ENCODE measurements at places on chromosomes 6 and 20. TPM values are rescaled to one million over a fixed set of nuclear protein-coding genes. Genes with fewer than 3 reads are reported as not detected.

GRCh38 chr20:10922506-10922905, 248.7 kb upstream of the JAG1 start:
- H3K36me3 ChIP-seq = no peaks in the 10 kb centered on the region
- no peak overlapping the region for H3K27ac ChIP-seq
- DNase-seq = no peak
- no peaks in the 10 kb centered on the region for H3K4me1 ChIP-seq
- no peaks in the 10 kb centered on the region for H3K27me3 ChIP-seq
- H3K4me3 ChIP-seq = no peak overlapping the region

DNA sequence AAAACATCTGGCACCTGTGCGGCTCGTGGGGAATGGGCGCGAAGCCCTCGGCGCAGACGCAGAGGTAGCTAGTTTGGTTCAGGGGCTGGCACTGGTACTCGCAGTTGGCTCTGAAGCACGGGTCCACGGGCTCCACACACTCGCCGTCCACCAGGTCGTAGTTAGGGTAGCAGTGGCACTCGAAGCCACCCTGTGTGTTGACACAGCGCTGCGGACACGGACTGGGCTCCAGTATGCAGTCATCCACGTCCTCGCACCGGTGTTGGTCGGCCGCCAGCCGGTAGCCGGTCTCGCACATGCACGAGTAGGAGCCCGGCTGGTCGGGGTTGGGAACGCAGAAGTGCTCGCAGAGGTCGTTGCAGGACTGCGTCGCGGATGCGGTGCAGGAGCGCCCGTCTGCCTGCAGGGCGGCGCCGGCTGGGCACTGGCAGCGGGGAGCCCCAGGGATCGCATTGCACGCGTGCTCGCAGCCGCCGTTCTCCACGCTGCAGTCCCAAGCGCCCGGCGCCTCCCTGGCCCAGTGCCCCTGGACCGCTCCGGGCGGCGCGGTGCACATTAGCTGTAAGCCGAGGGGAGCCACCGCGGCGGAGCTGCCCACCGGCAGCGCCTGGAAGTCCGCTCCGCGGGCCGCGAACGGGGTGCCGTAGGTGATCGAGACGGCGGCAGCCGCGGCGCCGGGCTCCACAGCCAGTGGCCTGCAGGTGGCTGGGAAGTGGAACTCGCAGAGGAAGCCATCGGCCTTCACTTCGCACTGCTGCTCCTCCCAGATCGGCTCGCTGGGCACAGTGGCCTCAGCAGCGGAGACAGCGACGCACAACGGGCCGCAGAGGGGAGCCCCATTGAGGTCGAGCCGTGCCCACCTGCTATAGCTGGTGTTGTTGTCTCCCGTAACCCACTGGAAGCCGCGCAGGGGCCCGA, 930 bp downstream of the THBD start:
- peaks cover 4% of the 10 kb centered on the region for H3K4me1 ChIP-seq
- no peak overlapping the region for H3K4me3 ChIP-seq
- peak overlapping the region; percentile 33 for H3K27ac ChIP-seq
- H3K36me3 ChIP-seq = no peaks in the 10 kb centered on the region

DNA sequence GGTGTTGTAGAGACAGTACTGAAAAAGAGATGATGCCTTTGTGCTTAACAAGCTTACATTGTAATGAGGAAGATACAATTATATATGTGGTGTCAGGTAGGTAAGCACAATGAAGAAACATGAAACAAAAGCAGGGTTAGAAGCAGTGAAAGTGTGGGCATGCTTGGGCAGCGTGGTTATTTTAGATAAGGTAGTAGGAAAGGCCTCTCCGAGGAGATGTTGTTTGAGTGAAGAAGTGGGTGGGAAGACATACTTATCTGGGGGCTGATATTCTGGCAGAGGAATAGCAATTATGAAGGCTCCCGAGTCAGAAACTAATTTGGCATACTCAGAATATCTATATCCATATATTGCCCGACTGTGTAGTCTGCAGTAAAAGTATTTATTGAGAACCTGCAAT, 4.7 kb downstream of the CDKAL1 start:
- no peak overlapping the region for H3K27ac ChIP-seq
- H3K4me1 ChIP-seq = peaks cover 6% of the 10 kb centered on the region
- H3K27me3 ChIP-seq = no peaks in the 10 kb centered on the region
- no peak for DNase-seq

PAQR8 gene
- 2.0 TPM for total RNA-seq

GRCh38 chr6:150146436-150146835, 3.6 kb downstream of the PPP1R14C start:
- H3K27me3 ChIP-seq = no peaks in the 10 kb centered on the region
- H3K4me3 ChIP-seq = no peak overlapping the region
- no peaks in the 10 kb centered on the region for H3K36me3 ChIP-seq
- H3K4me1 ChIP-seq = peaks cover 3% of the 10 kb centered on the region
- H3K27ac ChIP-seq = no peak overlapping the region

- no peak overlapping the region for H3K4me3 ChIP-seq
- no peaks in the 10 kb centered on the region for H3K4me1 ChIP-seq
- H3K27me3 ChIP-seq = no peaks in the 10 kb centered on the region
- no peak for DNase-seq
These were observed 219.6 kb upstream of the CHD6 start for GRCh38 chr20:41837669-41838224.

All from pancreas (tissue), 10 donors.